ENCODE measurements at places on chromosomes 3 and 15.

DNA sequence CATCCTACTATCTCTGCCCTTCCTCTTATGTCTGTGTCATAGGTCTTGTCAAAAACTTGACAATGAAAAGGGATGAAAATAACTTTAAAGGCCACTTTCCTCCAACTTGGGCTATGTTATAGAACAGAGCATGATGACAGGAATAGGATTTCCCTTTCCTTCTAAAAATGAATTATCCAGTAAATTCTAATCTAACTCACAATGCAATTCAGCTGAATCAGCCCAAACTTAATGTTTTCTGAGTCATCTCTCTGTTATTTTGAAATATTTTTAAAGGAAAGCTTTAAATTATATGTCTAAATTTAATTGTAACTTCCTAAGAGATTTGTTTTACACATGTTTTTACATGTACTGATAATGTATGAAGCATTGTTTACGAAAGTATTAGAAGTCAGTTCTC lies 258.5 kb downstream of the BBX start:
- DNase-seq = no peak

GRCh38 chr3:130465521-130465920 lies 51.5 kb upstream of the COL6A6 start:
- no peak for DNase-seq

DNA sequence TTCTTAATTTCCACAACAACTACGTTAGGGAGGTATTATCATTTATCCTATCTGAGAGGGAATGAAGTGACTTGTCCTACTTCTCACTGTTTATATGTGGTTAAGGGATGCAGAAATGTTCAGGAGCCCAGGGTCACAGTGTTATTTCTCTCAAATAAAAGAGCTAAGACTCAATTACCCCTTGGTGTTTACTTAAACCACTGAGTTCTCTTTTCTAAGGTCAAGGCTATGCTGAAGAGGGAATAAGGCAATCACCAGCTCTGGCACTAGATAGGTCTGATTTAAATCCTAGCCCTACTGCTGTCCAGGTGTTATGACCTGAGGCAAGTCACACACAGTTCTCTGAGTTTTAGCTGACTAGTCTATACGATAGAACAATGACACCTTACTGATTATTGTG lies 35.7 kb upstream of the BCL6 start:
- DNase-seq = no peak

DNA sequence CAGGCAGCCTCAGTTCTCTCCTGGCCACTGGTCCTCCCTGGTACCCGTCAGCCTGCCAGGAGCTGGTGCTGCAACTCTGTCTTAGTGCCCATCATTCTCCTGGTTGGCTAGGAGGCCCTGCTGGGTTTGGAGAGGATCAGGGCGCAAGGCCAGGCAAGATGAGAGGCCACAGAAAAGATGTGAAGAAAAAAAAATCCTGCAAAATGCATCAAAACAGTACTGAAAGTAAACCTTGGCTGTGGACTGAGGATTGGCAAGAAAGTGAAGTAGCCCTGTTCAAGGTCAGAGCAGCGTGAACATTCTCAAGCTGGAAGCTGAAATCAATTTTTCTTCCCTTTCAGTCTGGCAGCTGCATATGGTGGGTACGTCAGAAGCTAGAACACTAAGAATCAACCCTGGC lies 74.2 kb downstream of the GTF2E1 start:
- no peak for DNase-seq

GRCh38 chr3:116966649-116967048 lies 257.1 kb downstream of the TUSC7 start:
- DNase-seq = no peak
